ENCODE measurements at places on chromosomes 11 and 22.

DNA sequence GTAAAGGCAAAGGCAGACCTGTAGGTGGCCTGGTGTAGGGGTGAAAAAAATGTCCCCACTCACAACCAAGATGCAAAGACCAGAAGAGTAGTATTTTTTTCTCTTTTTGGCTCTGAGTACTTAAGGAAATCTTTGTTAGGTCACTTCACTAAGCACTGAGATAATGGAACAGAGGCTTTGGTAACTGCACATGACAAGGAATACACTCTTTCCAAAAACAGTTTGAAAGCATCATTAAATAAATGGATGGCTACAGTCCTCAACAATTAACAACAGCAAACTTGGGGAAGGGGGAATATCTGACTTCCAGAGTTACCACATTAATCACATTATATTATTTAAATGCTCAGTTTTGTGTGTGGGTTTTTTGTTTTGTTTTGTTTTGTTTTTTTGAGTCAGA lies 26.9 kb upstream of the PGM2L1 start:
- DNase-seq: no peak

DNA sequence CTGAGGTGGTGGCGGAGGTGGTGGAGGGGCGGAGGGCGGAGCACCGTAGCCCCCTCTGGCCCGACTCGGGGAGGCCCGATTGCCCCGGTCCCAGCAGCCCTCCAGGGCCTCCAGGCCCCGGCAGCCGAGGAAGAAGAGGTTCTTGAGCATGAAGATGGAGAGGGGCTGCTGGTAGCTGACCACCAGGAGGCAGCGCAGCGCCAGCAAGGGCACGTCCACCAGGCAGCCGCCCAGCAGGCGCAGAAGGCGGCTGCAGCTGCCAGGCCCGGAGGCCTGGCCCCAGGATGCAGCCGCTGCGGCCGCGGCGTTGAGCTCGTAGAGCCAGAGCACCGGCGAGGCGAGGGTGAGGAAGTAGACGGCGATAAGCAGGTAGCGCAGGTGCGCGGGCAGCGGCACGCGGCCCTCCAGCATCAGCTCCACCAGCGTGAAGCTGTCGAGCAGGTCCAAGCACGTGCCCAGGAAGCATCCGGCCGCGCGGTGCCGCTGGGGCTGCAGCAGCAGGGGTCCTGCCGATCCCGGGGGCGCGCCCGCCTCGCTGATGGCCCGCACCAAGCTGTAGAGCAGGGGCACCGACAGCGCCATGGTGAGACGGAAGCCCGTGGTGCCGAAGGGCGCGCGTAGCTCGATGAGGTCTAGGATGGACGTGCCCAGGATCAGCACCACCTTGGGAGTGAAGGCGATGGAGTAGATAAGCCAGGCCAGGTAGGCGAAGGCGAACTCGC lies 1.5 kb downstream of the TMEM121B start:
- DNase-seq: peak; percentile 51

DNA sequence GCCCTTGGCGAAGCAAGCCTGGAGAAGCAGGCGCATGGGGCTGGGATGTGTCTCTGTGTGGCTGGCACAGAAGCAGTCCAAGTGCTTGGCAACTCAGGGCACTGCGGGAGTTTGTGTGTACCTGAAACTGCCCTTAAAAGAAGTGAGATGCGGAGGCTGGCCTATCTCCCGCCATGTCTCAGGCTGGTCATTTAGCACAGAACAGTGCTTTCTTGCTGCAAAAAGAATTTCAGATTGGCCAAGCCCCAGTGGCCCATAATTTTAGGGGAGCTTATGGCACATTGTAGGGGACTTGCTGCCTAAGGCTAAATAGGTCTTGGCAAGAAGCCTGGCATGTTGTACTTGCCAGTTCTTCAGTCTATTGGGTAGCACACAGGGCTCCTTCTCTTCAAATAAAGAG lies 16.4 kb downstream of the EHF start:
- DNase-seq: no peak

DNA sequence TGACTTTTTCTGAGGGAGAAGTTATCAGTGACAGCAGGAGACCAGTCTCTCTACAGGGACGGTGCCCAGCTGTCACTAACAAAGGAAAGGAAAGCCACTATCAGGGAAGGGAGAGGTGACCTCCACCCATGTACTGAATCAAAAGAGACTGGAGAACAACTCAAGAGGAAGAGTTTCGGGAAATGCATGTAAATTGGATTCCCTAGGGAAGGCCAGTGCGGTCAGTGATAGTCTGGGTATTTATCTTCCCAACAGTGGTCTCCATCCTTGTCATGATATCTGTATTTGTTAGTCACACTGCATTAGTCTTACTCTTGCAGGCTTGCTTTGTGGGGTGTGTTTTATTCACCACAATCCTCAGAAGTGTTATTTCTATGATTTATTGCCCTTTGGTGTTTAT lies 193.4 kb upstream of the KIRREL3 start:
- DNase-seq: no peak

- DNase-seq: no peak
Observed at GRCh38 chr11:123188508-123189165, 6.4 kb downstream of the CLMP start.

DNA sequence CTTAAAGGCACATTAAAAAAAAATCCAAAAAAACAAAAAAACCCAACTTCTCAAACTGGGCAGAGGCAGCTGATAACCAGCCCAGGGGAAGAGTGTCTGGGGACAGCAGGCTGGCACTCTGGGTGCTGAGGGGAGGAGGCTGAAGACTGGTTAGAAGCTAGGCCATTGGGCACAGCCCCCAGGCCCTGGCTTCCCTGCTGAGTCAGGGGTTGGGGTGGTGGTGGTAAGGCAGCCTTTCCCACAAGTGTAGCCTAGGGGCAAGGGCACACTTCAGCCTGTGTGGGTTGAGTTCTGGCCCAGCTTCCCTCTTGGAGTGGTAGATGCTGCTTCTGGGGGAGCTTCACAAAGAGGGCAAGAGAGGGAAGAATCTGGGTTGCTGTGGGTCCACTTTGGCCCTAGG lies 16.3 kb upstream of the ARFGAP3 start:
- DNase-seq: no peak

- no peak for DNase-seq
Observed at GRCh38 chr11:36280531-36280930, 8.7 kb downstream of the COMMD9 start.

- DNase-seq: no peak
Observed at GRCh38 chr11:27807596-27807995, 107.3 kb upstream of the BDNF start.

GRCh38 chr22:27718186-27719035 lies 83.1 kb downstream of the MN1 start:
- peak; percentile 23 for DNase-seq

All from small intestine (tissue), 16 donors.